ENCODE measurements at places on chromosomes 6 and 20.

DNA sequence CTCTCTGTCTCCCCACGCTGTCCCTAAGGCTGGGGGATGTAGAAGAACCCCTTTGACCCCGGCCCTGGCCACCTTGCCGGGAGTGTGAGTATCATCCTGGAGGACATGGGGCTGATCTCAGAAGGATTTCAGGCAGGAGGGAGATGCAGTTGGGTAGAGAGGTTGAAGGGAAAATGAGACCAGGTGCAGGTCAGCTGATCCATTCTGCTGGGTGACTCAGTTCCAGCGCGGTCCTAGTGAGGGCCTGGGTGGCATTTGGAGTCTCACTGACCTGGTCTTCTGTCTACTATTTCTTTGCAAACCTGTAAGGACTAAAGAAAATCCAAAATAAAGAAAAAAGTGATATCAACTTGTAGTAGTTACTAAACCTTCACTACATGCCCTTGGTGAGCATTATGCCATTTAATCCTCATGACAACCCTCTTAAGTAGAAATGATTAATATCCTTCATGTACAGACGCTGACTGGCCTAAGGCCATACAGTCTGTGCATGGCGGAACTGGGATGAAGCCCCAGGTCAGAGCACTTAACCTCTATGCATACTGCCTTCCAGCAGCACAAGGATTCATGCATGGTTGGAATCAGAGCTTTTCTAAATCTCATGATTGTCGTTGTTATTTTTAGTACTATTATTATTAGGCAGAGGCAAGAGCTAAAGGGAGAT, 106.3 kb downstream of the ZDHHC14 start:
- no peak for DNase-seq

DNA sequence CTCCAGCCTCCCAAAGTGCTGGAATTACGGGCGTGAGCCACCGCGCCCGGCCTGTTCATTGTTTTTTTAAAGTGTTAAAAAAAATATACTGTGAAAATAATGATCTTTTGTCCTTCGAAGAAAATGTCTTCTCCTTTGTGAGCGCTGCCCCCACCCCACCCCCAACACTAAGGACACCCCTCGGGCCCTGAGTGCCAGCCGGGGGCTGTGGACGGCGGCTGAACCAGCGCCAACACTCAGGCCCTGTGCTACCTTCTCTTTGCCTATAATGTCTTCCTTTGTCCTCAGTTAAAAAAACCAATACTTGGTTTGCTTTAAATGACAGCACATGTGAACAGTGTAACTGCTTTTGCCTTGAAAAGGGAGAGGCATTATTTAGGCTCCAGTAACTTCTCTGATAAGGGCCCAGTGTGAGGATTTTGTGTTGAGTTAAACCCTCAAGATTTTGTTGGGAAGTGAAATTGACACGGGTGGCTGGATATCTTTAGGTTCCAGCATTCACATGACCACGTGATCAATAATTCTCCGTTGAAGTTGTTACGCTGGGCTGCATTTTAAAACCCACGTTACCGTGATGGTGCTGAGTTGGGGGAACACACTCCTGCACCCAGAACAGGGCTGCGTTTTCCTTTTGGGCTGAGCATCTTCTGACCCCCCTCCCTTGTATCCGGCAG, 9.5 kb upstream of the ADRM1 start:
- DNase-seq: no peak

DNA sequence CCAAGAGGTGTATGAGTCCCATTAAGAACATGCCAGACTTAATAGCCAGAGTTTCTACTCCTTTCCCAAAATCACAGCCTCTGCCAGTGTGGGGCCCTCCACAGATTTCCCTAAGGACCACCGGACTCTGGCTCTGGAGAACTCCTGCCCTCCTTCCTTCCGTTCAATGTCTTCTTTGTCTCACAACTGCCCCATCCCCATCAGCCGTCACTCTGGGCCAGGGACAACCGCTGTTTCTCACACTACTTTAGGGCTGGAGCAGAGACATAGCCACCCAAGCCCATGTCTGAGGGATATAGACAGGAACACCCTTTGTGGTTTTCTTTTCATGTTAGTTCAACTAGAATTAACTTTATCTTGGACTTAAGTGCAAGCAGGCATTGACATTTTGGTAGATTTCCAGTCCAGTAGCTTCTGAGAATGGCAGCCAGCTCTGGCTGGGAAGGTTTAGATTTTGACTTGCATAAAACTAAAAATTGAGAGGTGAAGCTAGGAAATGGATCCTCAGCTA, 6.7 kb upstream of the ACSS1 start:
- DNase-seq: peak; percentile 76

DNA sequence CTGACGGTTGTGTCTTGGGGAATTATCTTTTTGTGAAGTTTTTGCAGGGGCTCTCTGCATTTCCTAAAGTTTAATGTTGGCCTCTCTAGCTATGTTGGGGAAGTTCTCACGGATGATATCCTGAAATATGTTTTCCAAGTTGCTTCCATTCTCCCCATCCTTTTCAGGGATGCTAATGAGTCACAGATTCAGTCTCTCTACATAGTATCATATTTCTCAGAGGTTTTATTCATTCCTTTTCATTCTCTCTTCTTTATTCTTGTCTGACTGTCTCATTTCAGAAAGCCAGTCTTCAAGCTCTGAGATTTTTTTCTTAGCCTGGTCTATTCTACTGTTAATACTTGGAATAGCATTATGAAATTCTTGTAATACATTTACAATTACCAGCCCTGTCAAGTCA, 61.3 kb downstream of the UNC5CL start:
- no peak for DNase-seq

- DNase-seq: no peak
Observed at GRCh38 chr6:252775-253535, 39.3 kb upstream of the DUSP22 start.

DNA sequence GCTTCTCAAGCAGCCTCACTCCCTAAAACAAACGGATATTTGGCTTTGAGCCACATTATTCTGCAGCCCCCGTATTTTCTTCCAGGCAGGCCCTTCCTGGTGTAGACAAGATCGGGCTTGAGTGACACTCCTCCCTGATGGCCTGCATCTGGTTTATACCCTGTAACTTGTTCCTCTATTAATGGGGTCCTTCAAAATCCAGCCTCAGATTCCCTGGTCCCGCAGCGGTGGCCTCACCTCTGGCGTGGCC, 375 bp upstream of the TMEM14C start:
- DNase-seq: no peak
